Left lobe of liver (tissue), 2 donors: ENCODE measurements at places on chromosomes 4 and X.
A peak's percentile ranks its signal among the peaks of the same experiment; 100 is the strongest.

GRCh38 chr4:185358514-185358913, 37.2 kb downstream of the LRP2BP start:
- DNase-seq = no peak

DNA sequence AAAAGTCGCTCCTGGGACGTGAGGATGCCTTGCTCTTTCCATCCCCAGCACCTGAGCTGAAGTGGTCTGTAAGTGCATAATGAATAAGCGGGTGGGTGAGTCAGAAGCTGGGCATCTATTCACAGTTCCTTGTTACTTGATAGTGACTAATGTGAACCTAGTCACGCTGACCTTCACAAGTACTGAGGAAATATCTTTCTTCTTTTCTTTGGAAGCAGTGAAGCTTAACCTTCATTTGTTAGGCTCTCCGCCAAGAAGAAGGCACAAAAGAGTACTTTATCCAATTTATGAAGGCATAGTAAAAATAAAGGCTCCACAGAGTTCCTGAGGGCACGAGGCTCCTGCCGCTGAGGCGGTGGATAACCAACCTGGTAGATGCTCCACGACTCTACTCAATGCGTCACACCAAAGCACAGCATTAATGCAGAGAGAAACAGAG, 475.7 kb upstream of the SLIT2 start:
- DNase-seq = no peak

GRCh38 chr4:94603170-94603747, 151.5 kb downstream of the PDLIM5 start:
- no peak for DNase-seq

DNA sequence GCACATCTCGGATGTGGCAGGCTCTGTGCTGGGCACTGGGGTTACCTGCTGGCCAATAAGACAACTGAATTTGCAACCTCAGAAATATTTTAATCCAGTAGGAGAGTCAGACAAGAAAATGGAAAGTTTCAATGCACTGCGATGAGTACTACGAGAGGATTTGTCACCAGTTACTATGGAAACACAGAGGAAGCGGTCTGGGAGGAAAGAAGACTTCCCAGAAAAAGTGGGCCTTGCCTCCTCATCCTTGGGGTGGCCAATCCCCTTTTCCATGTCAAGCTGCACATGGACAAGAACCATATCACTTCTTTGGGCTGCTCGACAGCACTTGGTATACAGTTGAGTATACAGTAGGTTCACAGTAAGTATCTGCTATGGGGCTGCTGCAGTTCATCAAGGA, 67.6 kb downstream of the FAM184B start:
- no peak for DNase-seq

GRCh38 chr4:156949373-156949814, 22.2 kb downstream of the PDGFC start:
- DNase-seq = no peak

DNA sequence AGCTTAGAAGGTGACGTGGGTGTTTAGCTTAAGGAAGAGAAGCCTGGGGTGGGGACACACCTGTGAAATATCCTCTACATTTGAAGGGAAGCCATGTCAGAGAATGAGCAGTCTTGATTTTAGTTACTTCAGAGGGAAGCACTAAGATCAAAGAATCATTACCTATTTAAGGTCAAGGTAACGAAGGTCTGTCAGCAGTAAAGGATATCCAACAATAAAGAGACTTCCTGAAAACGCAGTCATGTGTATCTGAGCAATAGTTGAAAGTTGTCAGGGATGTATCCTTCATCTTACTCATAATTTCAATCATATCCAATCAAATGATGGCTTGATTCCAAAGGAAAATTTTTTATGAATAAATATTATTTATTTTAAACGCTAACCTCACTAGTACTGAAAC, 33.5 kb downstream of the IGFBP7 start:
- no peak for DNase-seq

GRCh38 chrX:138128027-138128671, 562.2 kb downstream of the ZIC3 start:
- no peak for DNase-seq

DNA sequence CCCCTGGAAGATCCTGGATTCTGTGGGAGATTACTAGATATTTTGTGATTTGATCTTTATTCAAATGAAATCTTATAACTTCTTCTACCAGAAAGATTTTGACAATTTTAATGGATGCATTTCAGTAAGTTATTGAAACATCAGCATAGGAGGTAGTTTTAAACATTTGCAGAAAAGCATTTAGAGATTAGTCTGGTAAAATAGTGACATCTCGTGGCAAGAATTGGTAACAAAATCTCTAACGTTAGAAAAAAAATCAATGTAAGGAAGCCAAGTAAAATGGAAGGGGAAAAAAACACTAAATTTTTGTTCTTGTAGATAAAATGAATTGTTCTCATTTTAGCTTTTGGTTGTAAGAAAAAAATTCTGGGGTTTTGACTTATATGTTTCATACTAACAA, 73.3 kb downstream of the TASL start:
- DNase-seq = no peak

- DNase-seq = no peak
Measured at GRCh38 chrX:79153348-79153747, 8.9 kb downstream of the GPR174 start.

DNA sequence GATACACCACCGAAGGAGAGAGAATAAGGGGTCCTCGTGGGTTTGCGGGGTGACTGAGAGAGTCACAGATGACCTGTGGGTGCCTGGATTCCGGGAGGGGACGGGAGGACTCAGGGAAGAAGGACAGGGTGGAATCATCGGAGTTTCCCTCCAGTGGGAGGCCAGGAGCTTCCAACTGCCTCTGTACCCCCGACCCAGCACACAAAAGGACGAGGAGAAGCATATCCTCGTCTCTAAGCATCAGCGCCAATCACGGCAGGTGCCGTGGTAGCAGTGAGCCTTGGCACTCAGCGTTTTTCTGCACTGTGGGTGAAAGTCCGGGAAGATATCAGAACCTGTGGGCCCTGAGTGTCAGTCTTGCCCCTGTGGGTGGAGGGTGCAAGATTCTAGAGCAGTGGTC, 62.0 kb downstream of the ASMT start:
- DNase-seq = peak; percentile 16

GRCh38 chr4:13970349-13970748, 342.8 kb upstream of the BOD1L1 start:
- no peak for DNase-seq

GRCh38 chr4:110626532-110627153, 3.8 kb upstream of the PITX2 start:
- DNase-seq = no peak

DNA sequence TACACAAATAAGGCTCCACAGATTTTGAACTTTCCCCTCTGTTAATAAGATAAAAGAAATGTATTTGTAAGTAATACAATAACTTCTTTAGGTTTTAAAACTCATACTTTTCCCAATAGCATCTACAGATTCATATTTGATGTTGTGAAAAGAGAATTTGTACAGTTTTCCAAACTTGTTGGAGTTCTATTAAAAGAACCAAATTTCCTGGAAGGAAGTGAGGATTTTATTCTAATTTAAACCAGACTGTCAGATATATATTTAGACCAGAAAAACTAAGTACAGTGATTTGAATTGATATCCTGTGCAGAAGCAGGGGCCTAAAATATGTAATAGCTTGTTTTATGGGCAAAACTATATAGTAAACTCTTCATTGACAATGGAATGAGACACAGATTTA, 53.7 kb downstream of the NAA11 start:
- DNase-seq = no peak

DNA sequence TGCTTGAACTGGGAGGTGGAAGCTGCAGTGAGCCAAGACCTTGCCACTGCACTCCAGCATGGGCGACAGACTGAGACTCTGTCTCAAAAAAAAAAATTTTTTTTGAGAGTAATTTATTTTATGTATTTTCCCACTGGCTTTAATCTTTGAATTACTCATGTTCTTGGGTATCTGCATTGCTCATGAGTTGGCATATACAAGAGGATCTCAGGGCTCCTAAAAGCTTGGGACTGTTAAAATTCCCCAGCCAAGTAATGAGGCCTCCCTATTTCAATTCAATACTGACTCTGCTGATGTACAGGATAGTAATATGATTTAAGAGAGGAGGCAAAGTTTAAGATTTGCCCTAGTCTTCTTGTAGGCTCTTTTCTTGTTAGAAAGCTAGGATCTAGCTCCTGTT, 6.2 kb downstream of the IL21 start:
- DNase-seq = no peak

DNA sequence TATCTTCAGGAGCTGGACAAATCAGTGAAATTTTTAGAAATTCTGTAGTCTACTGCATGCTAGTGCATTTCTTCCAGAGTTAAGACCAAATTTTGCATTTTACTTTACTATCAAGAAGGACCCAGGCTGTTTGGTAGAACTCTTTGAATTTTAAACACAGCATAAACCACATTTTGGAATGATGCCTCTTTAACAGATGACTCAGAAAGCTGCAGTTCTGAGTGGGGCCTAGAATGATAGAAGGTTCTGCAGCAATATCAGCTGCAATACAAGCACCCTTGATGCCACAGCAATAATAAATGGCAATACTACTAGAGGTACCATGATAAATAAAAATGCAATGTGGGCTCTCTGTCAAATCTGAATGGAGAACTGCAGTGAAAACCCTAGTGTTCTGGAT, 198.7 kb downstream of the TMA16 start:
- no peak for DNase-seq

DNA sequence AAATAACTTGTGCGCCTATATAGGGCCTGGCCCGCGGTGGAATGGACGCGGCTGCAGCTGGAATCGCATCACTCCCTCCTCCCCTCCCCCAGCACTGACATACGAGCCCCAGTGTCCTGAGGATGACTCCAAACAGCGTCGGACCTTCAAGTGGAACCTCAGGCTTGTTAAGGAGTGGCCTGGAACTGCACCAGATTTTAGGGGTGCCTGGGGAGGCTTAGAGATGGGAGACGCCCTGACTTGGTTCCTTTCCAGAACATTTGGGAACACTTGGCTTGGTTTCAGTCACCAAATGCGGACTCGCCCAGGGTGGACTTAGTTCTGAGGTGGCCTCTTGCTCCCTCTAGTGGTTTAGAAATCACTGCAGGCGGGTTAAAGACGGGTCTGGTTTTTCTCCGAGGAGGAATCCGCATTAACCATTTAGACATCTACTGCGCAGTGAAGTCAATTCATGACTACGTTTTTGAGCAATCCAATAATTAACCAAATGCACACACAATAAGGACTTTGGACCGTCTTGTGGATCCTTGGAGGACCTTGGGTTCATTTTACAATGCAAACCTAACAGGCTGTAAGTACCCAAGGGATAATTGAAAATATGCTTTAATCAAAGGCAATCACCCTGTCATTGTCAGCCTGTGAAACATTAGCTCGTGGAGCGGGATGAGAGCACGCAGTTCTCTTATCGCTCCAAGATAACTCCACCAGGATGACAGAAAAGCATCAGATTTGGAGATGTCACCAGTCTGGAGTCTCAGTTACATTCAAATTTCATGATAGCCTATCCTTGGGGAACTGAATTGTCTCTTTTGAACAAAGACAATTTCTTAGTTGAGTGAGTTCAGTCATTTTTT, 11.2 kb upstream of the PDGFRA start:
- peak; percentile 71 for DNase-seq

- no peak for DNase-seq
Measured at GRCh38 chrX:10158279-10159144, 1.7 kb downstream of the CLCN4 start.

DNA sequence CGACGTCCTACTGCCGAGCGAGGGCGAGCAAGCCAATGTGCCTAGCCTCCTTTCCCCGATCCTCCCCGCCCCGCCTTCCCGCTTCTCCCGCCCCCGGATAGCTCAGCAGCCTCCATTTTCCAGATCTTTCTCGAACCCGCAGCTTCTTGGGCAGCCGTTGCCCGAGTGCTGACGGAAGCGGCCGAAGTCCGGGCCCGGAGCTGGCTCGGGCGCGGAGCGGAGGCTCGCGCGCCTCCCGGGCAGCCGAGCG, 172 bp upstream of the HSPA4L start:
- DNase-seq = peak; percentile 93

- no peak for DNase-seq
Measured at GRCh38 chr4:28360681-28361080, 1500.0 kb downstream of the STIM2 start.

DNA sequence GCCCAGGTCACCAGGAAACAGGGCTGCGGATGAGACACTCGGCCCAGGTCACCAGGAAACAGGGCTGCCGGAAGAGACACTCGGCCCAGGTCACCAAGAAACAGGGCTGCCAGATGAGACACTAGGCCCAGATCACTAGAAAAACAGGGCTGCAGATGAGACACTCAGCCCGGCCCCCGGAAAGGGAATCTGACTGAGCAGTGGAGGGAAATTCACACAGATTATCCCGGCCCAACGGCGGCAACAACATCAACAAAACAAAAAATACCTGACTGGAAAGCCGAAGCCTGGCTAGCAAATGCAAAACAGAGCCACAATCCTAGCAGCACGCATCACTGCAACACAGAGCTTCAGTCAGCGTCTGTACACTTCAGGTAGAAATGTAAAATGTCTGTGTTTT, 20.7 kb downstream of the AFAP1 start:
- no peak for DNase-seq

- no peak for DNase-seq
Measured at GRCh38 chr4:156594624-156595023, 377.0 kb downstream of the PDGFC start.

GRCh38 chr4:104967034-104967401, 179.7 kb upstream of the TET2 start:
- DNase-seq = no peak
